ENCODE measurements at places on chromosomes 16 and 17.

DNA sequence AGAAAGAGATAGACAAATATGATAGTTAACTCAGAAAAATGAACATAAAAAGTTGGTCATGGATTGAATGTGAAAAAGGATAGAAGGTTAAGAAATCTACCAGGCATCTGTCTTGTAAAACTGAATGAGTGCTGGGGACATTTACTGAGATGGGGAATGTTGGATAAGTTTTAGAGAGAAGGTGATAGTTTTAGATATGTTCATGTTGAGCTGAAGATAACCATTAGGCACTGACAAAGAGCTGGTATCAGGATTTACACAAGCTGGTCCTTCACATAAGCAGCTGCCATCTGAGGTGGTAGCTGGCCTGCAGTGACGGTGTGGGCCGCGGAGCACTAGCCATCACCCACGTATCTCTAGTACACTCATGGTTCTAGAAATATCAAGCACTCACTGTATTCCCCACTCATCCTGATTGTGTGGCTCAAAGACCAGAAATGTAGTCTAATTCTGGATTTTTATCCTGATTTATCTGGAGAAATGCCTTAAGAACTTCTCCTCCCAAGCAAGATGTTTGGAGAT lies 194.4 kb upstream of the KCNJ16 start:
- DNase-seq = no peak

DNA sequence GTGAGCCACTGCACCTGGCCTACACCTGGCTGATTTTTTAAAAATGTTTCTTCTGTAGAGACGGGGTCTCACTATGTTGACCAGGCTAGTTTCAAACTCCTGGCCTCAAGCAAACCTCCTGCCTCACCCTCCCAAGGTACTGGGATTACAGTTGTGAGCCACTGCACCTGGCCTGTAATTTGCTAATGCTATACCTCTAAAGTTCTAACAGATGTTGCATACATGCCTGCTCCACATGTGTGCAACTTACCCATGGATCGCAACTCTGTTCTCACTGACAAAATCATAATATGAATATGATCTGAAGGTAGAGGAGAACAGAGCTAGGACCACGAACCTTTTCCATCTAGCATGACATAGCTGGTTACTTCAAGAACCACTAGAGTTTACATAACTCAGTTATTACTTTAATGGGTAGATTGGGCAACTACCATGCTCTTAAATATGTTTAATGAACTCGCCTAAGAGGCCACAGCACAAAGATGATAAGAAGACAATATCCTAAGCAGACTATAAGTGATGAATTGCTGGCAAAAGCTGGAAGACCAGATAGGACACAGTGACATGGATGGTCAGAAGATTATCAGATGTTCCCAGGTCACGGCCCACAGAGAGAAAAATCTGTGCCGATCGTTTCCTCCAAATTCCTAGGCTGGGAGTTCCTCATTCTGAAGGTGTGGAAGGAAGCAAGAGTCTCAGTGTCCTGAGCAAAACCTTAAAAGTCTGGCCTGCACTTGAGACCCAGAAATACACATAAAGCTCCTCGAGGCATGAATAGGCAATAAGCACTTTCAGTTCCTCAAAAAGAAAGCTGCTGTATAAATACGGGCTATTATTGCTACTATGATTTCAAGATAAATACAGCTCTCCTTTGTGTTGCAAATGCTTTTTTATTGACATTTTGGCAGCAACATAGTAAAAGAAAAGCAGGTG lies 53.6 kb upstream of the ICAM2 start:
- no peak for DNase-seq

DNA sequence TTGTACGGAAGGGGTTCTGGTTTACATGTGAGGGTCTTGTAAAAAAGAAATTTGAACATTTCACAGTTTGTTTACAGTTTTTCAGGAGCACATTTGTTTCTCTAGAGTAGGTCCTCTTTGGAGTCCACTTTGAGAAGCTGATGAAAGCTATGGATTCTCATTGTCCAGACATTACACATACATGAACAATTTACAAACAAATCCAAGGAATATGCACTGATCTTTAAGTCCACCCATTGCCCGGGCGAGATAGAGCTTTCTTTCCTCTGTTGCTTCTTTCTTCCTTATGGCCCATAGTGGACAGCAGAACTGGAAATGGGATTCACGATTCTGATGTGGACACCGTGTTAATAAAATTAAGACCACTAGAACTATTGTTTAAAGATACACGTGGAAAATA lies 1.9 kb downstream of the DCAF7 start:
- DNase-seq = no peak

- no peak for DNase-seq
Observed at GRCh38 chr16:31362476-31363405, 7.8 kb downstream of the ITGAX start.

GRCh38 chr17:72913142-72913682 lies 179.3 kb downstream of the SLC39A11 start:
- DNase-seq = no peak

- DNase-seq = no peak
Observed at GRCh38 chr17:64377769-64378282, 12.8 kb downstream of the PECAM1 start.

- DNase-seq = no peak
Observed at GRCh38 chr17:81428948-81429774, 33.9 kb downstream of the BAHCC1 start.

- DNase-seq = no peak
Observed at GRCh38 chr16:52035436-52035835, 511.5 kb downstream of the TOX3 start.

DNA sequence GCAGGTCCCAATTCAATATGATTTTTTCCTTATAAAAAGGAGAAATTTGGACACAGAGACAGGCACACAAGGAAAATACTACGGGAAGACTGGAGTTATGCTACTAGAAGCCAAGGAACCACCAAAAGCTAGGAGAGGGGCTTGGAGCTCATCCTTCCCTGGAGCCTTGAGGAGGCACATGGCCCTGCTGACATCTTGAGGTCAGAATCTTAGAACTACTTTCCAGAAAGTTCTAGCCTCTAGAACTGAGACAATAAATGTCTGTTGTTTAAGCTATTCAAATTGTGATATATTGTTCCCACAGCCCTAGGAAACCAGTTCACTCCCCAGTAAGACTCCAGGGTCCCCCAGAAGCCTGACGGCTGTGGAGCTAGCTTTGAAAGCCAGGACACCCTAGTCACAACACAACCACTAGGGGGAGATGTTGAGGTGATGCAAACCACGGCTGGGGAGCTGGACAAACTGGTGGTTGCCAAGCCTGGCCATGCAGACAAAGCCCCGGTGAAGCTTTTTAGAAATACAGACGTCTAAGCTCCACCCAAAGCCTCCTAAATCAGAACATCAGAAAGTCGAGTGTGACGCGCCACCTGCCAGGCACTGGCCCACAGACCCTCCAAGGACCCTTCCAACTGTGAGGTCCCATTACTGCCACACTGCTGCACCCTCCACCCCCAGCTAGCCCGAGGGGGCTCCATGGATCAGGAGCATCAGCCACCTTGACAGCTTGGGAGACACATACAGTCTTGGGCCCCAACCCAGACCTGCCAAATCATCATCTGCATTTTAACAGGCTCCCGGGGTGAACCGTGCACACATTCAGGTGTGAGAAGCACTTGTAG lies 106.4 kb downstream of the SLC39A11 start:
- DNase-seq = peak; percentile 12
